ENCODE measurements at places on chromosomes 4 and X.

- DNase-seq = no peak
Measured at GRCh38 chrX:154990496-154990895, 32.0 kb downstream of the F8 start.

- DNase-seq = peak; percentile 49
Measured at GRCh38 chr4:41887821-41888686, 47.2 kb upstream of the TMEM33 start.

GRCh38 chrX:137426695-137427425, 139.1 kb upstream of the ZIC3 start:
- DNase-seq = no peak

- DNase-seq = no peak
Measured at GRCh38 chr4:168633064-168633463, 136.2 kb downstream of the PALLD start.

GRCh38 chr4:37561803-37562207, 124.4 kb downstream of the RELL1 start:
- DNase-seq = no peak

DNA sequence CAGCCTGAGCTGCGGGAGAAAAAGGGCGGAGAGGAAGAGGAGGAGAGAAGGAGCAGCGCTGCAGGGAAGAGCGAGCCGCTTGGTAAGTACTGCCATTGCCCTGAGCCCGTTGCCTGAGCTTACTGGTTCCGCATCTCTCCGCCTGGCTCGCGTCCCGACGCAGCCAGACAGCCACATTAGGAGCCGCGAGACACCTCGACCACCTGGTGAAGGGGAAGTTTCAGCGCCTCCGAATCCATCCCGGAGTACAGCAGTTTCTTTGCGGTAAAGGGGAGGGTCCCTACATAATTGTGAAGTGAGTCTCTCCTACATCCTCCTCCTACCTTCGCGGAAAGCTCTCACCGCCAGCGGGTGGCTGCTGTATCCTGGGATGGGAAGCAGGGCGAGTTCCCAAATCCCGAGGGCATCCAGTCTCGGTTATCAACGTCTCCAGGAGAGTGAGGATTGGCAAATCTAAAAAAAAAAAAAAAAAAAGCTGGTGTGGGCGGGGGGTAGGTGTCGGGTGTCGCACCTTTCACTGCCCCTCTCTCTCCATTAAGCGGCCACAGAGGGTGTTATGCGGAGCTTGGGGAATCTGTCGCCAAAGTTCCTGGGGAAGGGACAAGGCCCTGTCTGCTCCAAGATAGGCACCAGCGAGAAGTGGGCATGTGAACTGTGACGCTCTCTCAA, 7.9 kb downstream of the TBX22 start:
- DNase-seq = no peak

DNA sequence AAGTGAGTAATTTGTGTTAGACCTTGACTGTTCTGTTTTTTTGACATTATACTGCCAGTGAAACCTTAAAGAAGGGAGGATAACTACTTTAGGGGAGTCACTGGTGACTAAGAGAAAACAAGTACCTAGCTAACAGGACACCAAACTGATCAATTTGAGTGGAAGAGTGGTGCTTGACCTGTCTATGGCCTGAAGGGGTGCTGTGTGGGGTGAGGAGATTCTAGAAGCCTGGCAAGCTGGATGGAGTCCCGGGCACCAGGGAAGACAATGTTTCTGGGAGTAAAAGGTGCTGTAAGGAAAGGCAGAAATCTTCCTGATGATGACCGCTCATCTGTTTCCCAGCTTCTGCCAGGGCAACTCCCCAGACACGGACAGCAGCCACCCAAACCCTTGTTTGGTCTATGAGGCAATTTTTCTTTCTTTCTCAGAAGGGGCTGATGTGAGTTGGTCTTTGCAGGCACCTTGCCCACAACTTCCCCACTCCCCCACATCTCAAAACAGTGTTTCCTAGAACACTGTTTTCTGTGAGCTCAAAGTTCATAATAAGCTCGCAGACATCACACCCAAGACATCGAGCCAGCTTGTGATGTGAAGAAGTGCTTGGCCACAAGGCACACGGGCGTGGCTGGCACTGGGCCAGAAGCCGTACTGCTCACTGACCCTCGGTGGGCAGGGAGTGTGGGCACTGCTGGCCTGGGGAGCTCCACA, 4.6 kb downstream of the TXK start:
- peak; percentile 63 for DNase-seq

GRCh38 chrX:119762718-119763117, 4.3 kb downstream of the SOWAHD start:
- DNase-seq = no peak

GRCh38 chr4:144634978-144635747, 10.8 kb upstream of the HHIP start:
- DNase-seq = no peak

- peak; percentile 7 for DNase-seq
Measured at GRCh38 chrX:15911734-15912550, 57.3 kb upstream of the AP1S2 start.

- DNase-seq = no peak
Measured at GRCh38 chrX:116272861-116273260, 102.3 kb downstream of the AGTR2 start.

DNA sequence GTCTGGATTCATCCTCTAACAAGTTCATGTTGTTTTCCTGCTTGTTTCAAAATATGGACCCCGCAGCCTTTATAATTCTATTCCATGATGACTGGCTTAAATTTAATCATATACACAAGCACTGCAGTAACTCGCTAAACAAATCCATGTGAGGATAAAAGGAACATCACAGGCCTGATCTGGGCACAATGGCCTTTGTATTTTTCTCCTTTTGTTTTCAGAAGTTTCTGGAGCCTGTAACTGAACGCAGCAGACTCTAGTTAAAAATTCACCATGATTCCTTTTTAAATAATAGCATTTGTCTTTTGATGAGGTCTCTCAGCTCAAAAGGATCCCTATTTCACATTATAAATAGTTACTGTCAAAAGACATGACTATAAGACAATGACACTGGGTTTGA, 30.2 kb upstream of the TMEM184C start:
- DNase-seq = no peak

DNA sequence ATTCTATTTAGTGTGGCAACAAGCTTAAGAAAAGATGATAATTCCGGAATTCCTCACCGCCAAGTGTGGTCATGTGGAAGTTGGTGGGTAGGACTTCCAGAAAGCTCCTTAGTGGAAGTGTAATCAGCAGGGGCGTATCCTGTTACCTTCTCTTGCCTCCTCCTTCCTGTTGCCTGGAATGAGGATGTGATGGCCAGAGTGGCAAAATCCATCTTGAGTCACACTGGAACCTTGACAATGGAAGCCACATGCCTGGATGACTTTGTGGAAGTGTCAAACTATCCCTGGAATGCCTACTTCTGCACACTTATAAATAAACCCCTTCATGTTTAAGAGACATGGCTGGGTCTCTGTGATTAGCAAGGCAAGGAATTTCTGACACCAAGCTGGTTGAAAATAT, 191.0 kb downstream of the PRDM5 start:
- DNase-seq = no peak

GRCh38 chrX:78331708-78332107, 4.3 kb upstream of the CYSLTR1 start:
- DNase-seq = no peak

GRCh38 chr4:174138616-174139015, 144.9 kb downstream of the FBXO8 start:
- DNase-seq = no peak

DNA sequence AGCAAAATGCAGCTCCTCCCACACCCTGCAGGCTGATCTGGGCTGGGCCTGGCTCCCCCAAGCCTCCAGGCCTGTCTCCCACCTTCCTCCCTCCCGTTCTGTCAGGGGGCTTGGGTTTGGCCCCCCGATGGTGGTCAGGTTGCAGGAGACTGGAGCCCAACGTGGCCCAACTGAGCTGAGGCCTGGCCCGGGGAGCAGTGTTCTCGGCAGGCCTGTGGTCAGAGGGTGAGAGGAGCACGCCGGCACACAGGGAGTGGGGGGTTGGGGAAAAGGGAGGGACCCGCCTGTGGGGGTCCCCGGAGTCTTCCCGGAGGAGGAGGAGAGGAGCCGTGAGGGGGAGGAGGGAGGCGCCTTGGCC, 43.2 kb upstream of the NKX1-1 start:
- DNase-seq = no peak

DNA sequence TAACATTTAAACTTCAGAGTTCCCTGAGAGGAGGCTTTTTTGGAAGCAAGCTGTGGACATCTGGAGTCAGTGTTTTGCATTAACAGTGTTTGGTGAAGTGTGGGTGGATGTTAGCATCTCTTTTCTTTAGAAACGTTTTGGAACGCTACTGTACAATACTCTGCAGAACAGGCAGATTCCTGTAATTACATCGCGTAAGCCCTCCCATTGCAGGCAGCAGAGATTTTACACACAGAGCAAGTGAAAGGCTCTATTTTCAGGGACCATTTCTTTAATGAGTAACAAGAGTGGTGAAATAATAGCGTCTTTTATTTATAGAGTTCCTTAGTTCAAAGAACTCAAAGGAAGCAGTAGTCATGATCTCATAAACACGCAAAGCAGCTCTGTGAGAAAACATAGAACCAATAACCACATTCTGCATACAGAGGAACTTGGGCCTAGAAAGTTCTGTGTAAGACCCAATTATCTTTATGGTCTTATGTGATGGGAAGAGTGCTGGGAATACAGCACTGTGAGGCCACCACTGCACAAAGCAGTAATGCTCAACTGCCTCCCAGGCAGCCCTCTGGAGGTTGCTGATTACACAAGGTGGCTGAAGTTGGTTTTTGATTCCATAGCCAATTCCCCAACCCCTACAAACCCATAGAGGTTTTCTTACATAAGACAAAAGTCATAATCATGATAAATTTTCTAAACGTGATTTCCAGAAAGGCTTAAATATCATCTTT, 298.7 kb upstream of the EPHA5 start:
- no peak for DNase-seq

DNA sequence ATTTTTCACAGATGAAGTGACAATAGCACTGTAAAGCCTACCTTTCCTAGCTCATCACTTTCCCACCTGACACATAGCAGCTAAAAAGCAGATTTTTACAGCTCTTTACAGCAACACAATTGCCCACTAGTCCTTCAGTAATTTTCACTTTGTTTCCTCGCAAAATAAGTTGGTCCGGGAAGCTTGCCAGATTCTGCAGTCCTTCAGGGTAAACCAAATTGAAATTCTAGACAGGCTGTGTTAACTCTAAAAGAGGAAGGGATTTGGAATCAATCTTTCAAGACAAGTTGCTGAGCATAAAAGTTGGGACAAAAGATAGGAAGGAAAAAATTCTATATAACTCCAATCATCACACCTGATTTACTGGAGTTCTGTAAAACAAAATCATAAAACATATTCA, 8.7 kb downstream of the C1QTNF7 start:
- DNase-seq = no peak

GRCh38 chr4:40373636-40374035, 38.5 kb downstream of the CHRNA9 start:
- DNase-seq = no peak

- no peak for DNase-seq
Measured at GRCh38 chr4:147753047-147753446, 21.2 kb downstream of the ARHGAP10 start.

GRCh38 chrX:42746606-42747005, 31.4 kb downstream of the PPP1R2C start:
- DNase-seq = no peak

GRCh38 chrX:153063315-153063714, 7.0 kb downstream of the PNMA3 start:
- DNase-seq = no peak

- no peak for DNase-seq
Measured at GRCh38 chr4:74110670-74111069, 11.7 kb upstream of the CXCL2 start.

DNA sequence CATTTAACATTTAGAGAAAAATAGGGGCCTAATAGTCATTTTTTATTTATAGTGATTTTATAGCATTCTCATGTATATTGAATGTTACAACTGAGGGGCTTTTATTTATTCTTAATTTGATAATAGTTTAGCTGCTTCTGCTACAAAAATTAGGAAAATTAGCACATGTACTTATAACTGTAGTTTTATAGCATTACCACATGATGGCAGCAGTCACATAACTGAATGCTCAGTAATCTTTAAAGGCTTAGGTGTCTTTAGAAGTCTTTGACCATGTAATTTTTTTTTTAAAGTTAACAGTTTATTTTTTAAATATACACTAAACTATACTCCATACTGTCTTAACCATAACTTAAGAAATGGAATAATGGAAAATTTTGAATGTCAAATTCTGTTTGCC, 136.6 kb downstream of the STAG2 start:
- peak; percentile 37 for DNase-seq

DNA sequence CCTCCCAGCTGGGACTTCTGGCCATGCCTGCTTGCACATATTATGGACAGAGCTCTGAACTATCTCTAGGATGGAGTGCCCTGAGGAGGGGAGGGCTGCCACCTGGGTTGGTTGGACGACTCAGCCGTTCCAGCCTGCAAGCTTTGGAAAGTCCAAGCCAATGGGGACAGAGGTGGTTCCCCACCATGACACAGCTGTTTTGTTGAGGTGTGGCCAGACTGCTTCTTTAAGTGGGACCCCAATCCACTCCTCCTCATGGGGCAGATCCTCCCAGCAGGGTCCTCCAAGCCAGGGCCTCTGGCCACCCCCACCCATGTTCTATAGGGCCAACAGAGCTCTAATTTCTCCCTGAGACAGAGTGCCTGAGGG, 22.7 kb downstream of the F8A3 start:
- DNase-seq = no peak

- DNase-seq = no peak
Measured at GRCh38 chrX:41655631-41656030, 33.1 kb upstream of the GPR34 start.

- no peak for DNase-seq
Measured at GRCh38 chr4:11436084-11436483, 7.4 kb upstream of the HS3ST1 start.

DNA sequence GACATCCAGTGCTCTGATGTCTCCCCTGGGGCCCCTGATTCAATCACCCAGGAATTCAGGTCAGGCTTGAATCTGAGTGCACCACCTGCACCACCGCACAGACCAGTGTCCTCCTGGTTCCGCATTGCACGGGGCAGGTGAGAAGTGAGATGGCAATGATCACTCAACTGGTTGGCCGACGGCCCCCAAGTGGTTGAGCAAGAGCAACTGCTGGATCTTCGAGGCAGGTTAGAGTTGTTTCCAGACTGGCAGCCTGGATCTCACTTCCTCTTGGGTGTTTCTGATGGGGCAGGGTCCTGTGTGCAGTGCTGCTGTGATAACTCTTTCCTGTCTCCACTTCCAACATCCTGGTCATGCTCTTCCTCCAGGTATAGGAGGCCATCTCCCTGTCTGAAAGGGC, 50.4 kb downstream of the C4orf50 start:
- no peak for DNase-seq

DNA sequence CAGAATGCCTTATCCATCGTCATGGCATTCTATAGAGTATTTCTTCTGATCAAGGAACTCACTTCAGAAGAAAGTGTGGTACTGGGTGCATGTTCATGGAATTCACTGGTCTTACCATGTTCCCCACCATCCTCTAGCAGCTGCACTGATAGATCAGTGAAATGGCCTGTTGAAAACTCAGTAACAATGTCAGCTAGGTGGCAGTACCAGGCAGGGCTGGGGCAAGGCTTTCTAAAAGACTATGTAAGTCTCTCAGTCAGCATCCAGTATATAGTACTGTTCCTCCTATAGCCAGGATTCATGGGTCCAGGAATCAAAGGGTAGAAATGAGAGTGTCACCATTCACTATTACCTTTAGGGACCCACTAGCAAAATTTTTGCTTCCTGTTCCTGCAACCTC, 15.8 kb upstream of the LDB2 start:
- no peak for DNase-seq

Data from CD4-positive, alpha-beta T cell treated with Interleukin-21 for 1 hour (primary cell).